ENCODE measurements at places on chromosomes 2 and 18.

DNA sequence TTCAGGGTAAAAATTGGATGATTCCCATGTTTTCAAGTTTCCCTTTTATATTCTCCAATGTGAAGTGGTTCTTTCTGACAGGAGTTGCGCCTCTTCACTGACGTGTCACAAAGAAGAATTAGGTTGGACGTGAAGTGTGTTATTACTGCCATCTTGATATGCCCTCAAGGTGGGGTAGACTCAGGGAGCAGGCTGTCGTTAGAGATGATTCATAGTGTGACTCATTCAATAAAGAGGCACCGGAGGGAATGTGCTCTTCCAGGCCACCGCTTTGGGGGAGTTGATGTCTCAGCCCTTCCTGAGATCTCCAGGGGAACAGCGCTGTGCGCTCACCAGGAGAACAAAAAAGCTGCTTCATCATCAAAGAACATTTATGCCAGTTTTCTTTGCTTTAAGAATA, 3.6 kb upstream of the DGKD start:
- DNase-seq: peak; percentile 70

DNA sequence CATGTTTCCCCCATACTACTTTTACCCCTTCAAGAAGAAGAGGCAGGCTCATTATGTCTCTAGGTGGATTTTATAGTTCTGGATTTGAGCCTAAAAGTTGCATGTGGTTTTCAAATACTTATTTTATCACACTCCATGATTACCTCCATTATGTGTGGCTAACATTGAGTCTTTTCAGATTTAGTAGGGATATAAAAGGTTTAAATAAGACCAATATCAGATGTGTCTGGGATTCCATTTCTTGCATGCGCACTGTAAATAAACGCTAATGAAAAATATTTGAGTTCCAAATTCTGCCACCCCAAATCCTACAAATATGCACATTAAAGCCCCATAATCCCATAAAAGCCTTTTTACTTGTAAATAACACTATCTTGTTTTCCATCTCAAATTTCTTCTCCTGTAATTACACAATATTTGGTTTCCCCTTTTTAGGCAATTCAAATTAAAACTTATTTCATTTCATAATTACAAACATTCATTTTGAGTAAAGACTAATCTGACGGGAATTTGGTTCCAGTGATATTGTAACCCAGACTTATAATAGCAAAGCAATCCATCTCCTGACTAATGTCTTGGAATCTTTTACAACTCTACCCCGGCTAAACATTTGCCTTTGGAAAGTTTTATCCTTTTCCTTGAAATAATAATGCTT, 600.0 kb downstream of the SLC4A3 start:
- DNase-seq: no peak

DNA sequence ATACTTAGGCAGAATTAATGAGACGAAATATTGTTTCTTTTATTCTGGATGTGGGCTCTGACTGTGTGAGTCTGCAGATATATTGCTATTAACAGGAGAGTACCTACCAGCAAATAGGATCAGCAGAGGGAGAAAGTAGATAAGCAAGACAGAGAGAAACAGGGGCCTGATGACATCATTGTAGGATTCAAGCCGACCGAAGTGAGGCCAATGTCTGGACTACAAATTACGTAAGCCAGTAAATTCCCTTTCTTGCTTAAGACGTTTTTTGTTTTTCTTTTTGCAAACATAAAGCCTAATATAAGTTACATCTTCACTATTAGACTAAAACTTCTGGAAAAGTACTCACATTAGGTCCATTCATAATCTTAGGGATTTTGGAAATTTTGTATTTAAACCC, 21.4 kb upstream of the PTPRM start:
- no peak for DNase-seq

DNA sequence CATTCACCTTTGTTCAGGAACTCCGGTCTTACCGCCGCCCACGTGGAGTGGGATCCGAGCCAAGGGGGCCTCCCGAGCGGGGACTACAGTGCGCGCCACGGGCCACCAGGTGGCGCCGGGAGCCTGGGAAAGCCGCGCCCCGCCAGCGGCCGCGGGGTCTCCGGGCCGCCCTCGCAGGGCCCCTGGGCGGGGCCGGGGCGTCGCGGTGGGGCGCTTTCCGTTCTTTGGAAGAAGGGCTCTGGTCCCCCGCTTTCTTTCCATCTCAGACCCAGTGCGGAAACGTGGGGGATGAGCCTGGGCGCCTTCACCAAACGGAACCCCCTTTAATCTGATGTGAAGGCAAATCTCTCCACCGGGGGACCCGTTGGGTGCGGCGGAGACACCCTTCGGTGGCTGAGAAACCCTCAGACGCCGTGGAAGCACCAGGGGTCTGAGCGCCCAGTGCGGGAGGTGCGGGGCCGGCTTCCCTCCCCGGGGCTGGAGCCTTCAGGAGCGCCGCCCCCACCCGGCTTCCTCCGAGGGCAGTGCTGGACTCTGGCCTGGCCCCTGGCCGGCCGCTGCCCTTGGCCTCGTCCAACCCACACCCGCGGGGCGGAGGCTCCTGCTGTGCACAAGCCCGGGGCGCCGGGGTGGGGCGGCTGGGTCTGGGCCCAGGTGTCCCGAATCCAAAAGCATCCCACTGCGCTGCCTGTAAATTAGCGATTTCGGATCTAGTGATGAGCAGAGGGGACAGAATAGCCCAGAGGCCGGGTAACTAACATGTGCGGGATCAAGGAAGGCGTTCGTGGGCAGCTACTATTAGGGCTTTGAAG, 44.6 kb downstream of the GORASP2 start:
- DNase-seq: peak; percentile 85

DNA sequence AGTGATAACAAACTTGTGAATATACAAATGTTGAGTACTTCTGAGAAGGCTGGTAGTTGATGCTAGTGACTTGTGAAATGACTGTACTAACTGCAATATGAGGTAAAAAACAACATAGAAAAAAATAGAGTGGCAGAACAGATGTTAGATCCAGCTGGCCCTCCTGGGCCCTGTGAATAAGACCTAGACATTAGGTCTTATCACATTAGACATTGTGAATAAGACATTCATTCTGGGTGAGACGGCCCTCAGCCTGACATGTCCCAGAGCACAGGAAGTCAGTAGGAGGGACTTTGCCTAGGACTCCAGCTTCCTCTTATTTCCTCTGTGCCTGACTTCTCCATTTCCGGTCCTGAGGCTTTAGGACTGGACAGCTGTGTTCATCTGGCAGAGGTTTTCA, 22.9 kb downstream of the DOK1 start:
- no peak for DNase-seq

DNA sequence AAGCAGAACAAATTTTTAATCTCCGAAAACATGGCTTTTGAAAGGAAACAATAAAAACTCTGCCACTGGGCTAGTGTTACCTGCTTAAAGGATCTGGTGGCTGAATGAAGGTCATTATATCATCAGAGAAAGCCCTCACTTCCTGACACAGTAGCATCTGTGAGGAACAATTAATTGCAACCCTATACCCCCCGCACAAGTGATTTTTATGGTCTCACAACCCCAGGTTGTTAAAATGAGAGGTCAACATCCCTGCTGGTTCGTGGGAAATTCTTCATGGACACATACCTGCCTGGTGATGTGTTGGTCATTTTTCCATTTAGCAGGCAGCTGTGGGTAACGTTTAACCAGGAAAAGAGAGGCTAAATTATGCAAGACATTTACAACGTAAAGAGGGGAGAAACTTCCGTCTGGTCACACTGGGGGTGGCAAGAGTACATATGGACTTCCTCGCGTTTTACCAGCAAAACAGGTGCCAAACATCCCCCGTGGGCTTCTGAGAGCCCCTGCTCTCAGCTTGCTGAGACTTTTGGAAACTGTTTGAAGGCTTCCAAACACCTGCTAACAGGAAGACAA, 29.2 kb downstream of the NIFK start:
- DNase-seq: no peak

- no peak for DNase-seq
These were observed 151.5 kb downstream of the NCK2 start for GRCh38 chr2:105895990-105896764.

DNA sequence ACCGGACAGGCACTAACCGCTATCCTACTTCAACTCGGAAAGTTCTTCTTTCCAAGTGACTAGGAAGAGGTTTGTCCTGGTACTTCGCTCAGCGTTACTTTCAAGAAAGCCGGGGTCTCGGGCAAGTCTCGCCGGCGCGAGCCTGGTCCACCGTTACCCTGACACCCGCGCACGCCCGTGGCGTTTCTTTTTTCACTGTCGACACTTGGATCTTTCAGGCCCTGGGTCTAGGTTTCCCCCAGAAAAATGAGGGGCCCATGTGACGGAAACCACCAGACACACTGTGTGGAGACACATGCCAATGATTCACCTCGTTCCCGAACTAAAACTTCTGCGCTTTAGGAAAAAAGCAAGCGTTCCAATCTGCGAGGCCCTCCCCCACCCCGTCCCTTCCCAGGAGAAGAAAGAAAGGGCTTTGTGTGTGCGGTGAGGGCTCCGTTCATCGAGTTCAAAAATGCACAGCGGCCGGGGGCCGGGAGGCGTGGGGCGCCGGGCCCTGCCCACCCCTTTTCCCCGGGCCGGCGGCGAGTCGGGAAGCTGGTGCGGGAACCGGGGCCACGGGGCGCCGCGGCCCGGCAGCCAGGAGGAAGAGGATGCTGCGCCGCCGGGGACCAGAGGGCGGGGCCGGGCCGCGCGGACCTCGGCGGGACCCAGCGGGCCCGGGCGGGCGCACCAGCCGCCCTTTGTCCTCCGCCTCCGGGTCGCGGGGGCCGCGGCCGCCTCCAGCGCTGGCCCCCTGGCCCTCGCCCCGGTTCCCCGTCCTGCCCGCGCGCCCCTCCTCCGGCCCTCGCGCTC, 2.6 kb downstream of the ZNF521 start:
- peak; percentile 58 for DNase-seq

GRCh38 chr2:231674587-231675338, 33.6 kb upstream of the PTMA start:
- DNase-seq: peak; percentile 52

GRCh38 chr2:112187805-112188596, 49.8 kb downstream of the FBLN7 start:
- DNase-seq: peak; percentile 75

DNA sequence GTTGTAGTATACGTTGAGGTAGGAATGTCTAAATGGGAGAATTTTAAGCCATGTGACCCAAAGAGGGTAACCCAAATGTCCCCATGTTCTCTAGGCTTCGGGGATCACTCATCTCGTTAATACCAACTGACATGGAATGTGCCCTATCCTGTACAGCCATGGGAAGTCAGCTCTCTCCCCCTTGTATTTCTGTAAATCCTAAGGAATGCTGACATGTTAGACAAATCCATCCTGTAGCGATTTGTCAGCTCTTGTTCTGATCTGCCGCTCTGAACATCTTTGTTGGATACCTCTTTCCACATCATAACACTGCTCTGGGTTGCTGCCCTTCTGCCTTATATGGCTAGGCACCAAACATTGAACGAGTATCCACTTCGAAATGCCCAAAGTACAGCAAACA, 350.6 kb downstream of the RND3 start:
- DNase-seq: no peak
